ENCODE measurements at places on chromosomes 7 and 10. TPM values are rescaled to one million over a fixed set of nuclear protein-coding genes. Genes with fewer than 3 reads are reported as not detected.

GRCh38 chr10:58044072-58044471, 223.6 kb downstream of the IPMK start:
- H3K27ac ChIP-seq: no peak overlapping the region
- no peak for DNase-seq
- H3K4me1 ChIP-seq: no peaks in the 10 kb centered on the region
- H3K4me3 ChIP-seq: no peak overlapping the region
- H3K36me3 ChIP-seq: no peaks in the 10 kb centered on the region

GRCh38 chr7:123460616-123461015, 73.8 kb downstream of the IQUB start:
- H3K4me3 ChIP-seq: no peak overlapping the region
- no peaks in the 10 kb centered on the region for H3K4me1 ChIP-seq
- no peaks in the 10 kb centered on the region for H3K27me3 ChIP-seq
- no peaks in the 10 kb centered on the region for H3K36me3 ChIP-seq

GRCh38 chr7:66518151-66518691, 110.5 kb upstream of the KCTD7 start:
- no peaks in the 10 kb centered on the region for H3K36me3 ChIP-seq
- no peak overlapping the region for H3K4me3 ChIP-seq
- no peak overlapping the region for H3K27ac ChIP-seq
- no peaks in the 10 kb centered on the region for H3K27me3 ChIP-seq

DNA sequence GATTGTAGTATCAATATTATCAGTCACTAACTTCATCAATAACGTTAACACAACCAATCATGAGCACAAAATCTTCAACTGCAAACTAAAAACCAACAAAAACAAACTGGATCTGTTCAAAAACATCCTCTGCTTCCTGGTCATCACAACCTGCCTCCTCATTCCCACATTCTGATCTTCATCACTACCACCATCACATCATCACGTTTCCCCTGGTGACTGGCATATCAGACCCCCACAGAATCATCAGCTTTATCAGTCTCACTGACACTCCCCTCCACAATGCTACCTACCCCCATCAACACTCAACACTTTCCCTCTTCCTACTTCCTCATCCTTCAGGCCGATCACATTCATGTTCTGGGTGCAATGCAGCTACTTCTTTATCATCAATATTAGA, 11.4 kb downstream of the XPNPEP1 start:
- H3K4me3 ChIP-seq: no peak overlapping the region
- peaks cover 76% of the 10 kb centered on the region for H3K4me1 ChIP-seq
- H3K36me3 ChIP-seq: peaks cover 9% of the 10 kb centered on the region
- no peaks in the 10 kb centered on the region for H3K27me3 ChIP-seq

GRCh38 chr10:29973921-29974320, 85.5 kb downstream of the JCAD start:
- no peaks in the 10 kb centered on the region for H3K4me1 ChIP-seq
- peaks cover 9% of the 10 kb centered on the region for H3K27me3 ChIP-seq
- H3K27ac ChIP-seq: no peak overlapping the region
- H3K36me3 ChIP-seq: no peaks in the 10 kb centered on the region
- H3K4me3 ChIP-seq: no peak overlapping the region

DNA sequence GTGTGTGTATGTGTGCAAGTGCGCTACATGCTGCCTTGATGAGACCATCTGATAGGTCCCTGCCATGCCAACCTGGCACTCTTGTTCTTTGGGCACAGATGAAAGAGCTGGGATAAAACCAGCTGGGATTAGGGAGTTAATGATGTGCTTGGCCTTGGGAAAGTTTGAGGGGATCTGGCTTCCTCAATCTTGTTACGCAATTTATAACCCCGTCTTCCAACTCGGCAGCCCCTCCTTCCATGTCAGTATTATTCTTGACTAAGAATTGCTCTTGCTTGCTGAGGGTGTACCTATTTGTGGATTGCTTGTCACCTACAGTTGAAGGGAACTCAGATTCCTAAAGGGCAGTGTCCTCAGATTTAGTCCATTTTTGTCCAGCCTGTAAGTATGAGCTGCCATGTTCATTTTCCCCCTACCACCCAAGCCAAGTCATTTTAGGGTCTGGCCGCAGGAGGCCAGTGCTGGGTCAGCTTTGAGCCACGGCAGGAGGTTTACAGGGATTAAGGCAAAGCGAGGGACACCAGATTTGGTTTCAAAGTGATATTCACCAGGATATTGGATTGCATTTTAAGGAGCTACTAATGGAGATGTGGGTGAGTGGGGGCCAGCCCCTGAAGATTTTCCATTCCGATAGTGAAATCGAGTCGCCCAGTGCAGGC, 34.1 kb upstream of the KCNMA1 start:
- H3K4me3 ChIP-seq: no peak overlapping the region
- peaks cover 50% of the 10 kb centered on the region for H3K27me3 ChIP-seq
- H3K36me3 ChIP-seq: no peaks in the 10 kb centered on the region

DNA sequence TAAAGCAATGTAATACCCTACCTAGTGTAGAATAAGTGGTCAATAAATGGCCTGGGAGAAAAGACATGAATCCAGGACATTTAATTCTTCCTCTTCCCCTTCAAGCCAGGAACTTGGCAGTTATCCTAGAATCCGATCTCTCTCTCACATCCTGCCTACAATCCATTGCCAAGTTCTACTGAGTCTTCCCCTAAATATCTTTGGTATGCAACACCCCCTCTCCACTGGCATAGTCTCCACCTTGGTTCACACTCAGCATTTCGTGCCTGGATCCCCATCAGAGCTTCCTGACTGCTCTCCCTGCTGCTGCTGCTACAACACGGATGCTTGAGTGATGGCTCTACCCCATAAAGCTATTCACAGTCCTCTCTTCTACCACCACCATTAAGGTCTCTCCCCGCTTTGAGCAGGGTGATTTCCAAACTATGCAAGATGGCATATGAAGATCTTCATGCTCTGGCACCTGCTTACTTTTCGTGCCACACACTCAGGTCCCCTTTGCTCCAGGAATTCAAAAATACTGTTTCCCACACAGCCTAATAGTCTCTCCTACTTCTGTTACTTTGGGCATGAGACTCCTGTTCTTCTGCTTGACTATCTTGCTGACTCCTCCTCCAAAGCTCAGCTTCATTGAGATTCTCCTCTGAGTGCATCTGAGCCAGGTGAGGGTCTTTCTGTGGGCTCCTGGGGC, 4.8 kb downstream of the ANK3 start:
- H3K36me3 ChIP-seq: no peaks in the 10 kb centered on the region
- DNase-seq: no peak
- no peak overlapping the region for H3K27ac ChIP-seq
- H3K4me1 ChIP-seq: peaks cover 13% of the 10 kb centered on the region

- H3K27me3 ChIP-seq: no peaks in the 10 kb centered on the region
- no peaks in the 10 kb centered on the region for H3K4me1 ChIP-seq
- no peak overlapping the region for H3K27ac ChIP-seq
- no peak for DNase-seq
Observed at GRCh38 chr10:97243836-97244235, 48.6 kb downstream of the ARHGAP19 start.

- no peak overlapping the region for H3K27ac ChIP-seq
- H3K27me3 ChIP-seq: no peaks in the 10 kb centered on the region
- no peaks in the 10 kb centered on the region for H3K36me3 ChIP-seq
- DNase-seq: no peak
Observed at GRCh38 chr10:70135684-70136083, 3.1 kb upstream of the AIFM2 start.

GRCh38 chr10:113126229-113127201, 176.5 kb downstream of the TCF7L2 start:
- no peak overlapping the region for H3K27ac ChIP-seq
- peak overlapping the region; percentile 63 for H3K4me3 ChIP-seq
- H3K4me1 ChIP-seq: peaks cover 6% of the 10 kb centered on the region
- no peaks in the 10 kb centered on the region for H3K36me3 ChIP-seq
- peak; percentile 53 for DNase-seq

DNA sequence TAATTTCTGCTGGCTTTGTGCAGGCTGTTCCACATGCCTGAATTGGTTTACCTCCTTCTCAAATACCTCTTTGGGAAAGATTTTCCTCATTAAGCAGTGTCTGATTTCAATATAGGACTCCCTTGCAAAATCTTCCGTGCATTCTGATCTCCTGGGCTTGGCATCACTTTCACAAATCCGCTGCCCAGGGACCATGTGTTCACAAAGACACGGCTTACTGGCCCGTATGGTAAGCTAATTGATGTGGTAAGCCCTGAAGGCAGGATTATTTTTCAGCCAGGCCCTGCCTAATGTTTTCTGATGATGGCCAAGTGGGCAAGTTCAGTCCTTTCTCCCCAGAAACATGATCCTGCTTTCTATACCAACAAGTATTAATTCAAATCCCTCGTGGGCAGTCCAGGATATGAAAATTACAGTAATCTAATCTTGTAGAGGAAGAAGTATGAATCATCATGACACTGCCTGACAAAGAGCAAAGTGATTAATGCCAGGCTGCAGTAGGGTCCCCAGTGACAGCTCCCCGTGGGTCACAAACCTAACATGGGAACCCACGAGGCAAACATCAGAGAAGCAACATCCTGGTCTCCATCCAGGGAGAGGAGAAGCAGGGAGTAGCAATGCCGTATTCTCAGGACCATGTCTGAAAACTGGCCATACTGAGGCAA, 11.6 kb upstream of the SVIL start:
- H3K4me3 ChIP-seq: peak overlapping the region; percentile 74
- peaks cover under 1% of the 10 kb centered on the region for H3K36me3 ChIP-seq
- peak; percentile 28 for DNase-seq

- peaks cover 49% of the 10 kb centered on the region for H3K4me1 ChIP-seq
- H3K27ac ChIP-seq: peak overlapping the region; percentile 83
- peak overlapping the region; percentile 86 for H3K4me3 ChIP-seq
- H3K27me3 ChIP-seq: no peaks in the 10 kb centered on the region
Observed at GRCh38 chr7:100476903-100477870, 1.8 kb downstream of the TSC22D4 start.

- no peaks in the 10 kb centered on the region for H3K27me3 ChIP-seq
- H3K4me1 ChIP-seq: peaks cover 72% of the 10 kb centered on the region
- DNase-seq: peak; percentile 63
- H3K27ac ChIP-seq: peak overlapping the region; percentile 85
- no peaks in the 10 kb centered on the region for H3K36me3 ChIP-seq
Observed at GRCh38 chr10:61784354-61785133, 117.0 kb upstream of the ARID5B start.

GRCh38 chr7:116692401-116693308, 20.7 kb downstream of the MET start:
- no peak for DNase-seq
- H3K4me1 ChIP-seq: no peaks in the 10 kb centered on the region
- H3K36me3 ChIP-seq: no peaks in the 10 kb centered on the region
- peaks cover 15% of the 10 kb centered on the region for H3K27me3 ChIP-seq
- H3K4me3 ChIP-seq: no peak overlapping the region
- no peak overlapping the region for H3K27ac ChIP-seq

DNA sequence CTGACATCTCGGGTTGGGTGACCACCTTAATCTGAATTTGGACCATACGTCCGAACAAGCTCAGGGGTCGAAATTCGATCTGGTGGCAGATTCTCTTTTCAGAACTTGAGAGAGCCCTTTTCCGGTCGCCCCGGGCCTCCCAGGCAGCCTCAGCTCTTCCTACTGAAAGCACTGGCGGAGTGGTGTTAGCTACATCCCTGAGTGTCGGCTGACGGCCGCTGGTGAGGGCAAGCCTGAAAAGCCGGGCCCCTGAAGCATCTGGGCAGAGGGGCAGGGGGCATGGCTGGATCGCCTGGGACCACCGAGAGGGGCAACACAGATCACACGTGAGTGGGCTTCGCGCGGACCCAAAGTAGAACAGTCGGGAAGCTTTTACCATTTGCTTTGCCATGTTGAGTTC, 116.1 kb downstream of the SMURF1 start:
- H3K36me3 ChIP-seq: peaks cover 2% of the 10 kb centered on the region
- peak overlapping the region; percentile 52 for H3K27ac ChIP-seq
- DNase-seq: no peak
- no peaks in the 10 kb centered on the region for H3K27me3 ChIP-seq
- peaks cover 5% of the 10 kb centered on the region for H3K4me1 ChIP-seq
- no peak overlapping the region for H3K4me3 ChIP-seq

DNA sequence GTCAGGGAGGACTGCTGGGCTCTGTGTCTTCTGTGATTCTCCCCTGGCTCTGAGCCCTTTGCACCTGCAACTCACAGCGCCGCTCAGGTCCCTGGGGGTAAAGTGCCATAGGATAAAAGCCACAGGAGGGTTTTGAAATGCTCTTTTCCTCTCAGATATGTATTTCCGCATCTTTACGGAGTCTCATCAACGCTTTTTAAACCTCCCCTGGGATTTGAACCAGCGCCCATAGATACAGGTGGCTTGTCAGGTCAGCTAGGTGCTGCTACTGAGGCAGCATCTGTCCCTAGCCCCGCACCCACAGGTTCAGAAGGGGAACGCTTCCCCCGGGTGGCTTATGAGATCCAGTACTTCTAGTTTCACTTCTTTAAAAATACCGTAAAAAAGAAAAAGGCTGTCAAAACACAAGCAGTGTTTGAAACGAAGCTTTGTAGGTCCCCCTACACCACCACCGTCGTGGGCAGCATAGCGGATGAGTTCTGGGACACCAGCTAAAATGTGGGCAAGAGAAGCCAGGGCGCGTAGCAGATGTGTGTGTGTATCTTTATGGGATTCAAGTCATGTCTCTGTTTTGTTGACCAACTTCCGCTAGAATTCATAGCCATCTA, 173.5 kb downstream of the CUX1 start:
- peak; percentile 2 for DNase-seq
- peak overlapping the region; percentile 70 for H3K4me3 ChIP-seq
- H3K27me3 ChIP-seq: no peaks in the 10 kb centered on the region

- H3K36me3 ChIP-seq: no peaks in the 10 kb centered on the region
- no peaks in the 10 kb centered on the region for H3K27me3 ChIP-seq
- DNase-seq: no peak
- no peaks in the 10 kb centered on the region for H3K4me1 ChIP-seq
- H3K4me3 ChIP-seq: no peak overlapping the region
Observed at GRCh38 chr7:97697396-97697795, 34.5 kb upstream of the TAC1 start.

Gene NOS3
- total RNA-seq: 8.1 TPM

Gene CYP26A1
- total RNA-seq: not detected

Gene PPP1R9A
- 0.19 TPM for total RNA-seq

Gene MYL7
- not detected for total RNA-seq

Gene ZNF467
- total RNA-seq: 0.37 TPM

Gene ZRANB1
- 16.0 TPM for total RNA-seq

Gene IGF2BP3
- 2.6 TPM for total RNA-seq

Gene LRRN3
- 15.3 TPM for total RNA-seq

Gene CABCOCO1
- total RNA-seq: not detected

Gene NAT16
- total RNA-seq: not detected

Gene GIMAP4
- total RNA-seq: 156 TPM

Data from activated T-cell treated with anti-CD3 and anti-CD28 coated beads, Interleukin-2, amount 50 U/mL, for 72 hours (primary cell).